ENCODE measurements at places on chromosomes 6 and 20. TPM values are rescaled to one million over a fixed set of nuclear protein-coding genes. Genes with fewer than 3 reads are reported as not detected.

MCHR2 gene
- not detected for total RNA-seq

OOEP gene
- total RNA-seq = not detected

PBOV1 gene
- total RNA-seq = not detected

AIF1 gene
- total RNA-seq = not detected

LAMA2 gene
- 92.6 TPM for total RNA-seq

DNAAF9 gene
- total RNA-seq = 20.3 TPM

DZANK1 gene
- total RNA-seq = 1.3 TPM

HDGFL1 gene
- not detected for total RNA-seq

MYH7B gene
- total RNA-seq = 0.15 TPM

PMEPA1 gene
- total RNA-seq = 0.33 TPM

TREM2 gene
- total RNA-seq = 0.44 TPM

BPIFB4 gene
- total RNA-seq = not detected

NOX3 gene
- total RNA-seq = not detected

TRIM10 gene
- not detected for total RNA-seq

PDE10A gene
- 2.5 TPM for total RNA-seq

Measured in smooth muscle cell of trachea (primary cell).